ENCODE measurements at places on chromosomes 12 and 14.
A peak's percentile ranks its signal among the peaks of the same experiment; 100 is the strongest.

DNA sequence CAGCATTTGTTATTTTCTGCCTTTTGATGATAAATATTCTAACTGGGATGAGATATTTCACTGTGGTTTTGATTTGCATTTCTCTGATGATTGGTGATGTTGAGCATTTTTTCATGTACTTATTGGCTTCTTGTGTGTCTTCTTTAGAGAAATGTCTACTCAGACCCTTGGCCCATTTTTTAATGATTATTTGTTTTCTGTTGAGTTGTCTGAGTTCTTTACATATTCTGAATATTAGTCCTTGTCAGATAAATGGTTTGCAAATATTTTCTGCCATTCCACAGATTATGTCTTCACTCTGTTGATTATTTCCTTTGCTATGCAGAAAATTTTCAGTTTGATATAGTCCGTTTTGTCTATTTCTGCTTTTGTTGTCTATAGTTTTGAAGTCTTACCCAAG lies 317.0 kb downstream of the CEP128 start:
- no peak for DNase-seq

DNA sequence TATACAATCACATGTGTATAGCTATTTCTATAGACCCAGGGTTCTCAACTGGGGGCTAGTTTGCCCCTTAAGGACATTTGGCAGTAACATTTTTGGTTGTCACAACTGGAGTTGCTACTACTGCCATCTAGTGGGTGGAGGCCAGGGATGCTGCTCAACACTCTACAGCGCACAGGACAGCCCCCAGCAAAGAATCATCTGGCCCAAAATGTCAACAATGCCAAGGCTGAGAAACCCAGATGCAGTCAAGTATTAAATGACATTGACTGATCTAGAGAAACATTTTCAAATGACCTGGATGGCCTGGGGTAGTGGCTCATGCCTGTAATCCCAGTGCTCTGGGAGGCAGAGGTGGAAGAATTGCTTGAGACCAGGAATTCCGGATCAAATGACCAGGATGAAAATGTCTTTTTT lies 5.8 kb downstream of the WSB2 start:
- no peak for DNase-seq

DNA sequence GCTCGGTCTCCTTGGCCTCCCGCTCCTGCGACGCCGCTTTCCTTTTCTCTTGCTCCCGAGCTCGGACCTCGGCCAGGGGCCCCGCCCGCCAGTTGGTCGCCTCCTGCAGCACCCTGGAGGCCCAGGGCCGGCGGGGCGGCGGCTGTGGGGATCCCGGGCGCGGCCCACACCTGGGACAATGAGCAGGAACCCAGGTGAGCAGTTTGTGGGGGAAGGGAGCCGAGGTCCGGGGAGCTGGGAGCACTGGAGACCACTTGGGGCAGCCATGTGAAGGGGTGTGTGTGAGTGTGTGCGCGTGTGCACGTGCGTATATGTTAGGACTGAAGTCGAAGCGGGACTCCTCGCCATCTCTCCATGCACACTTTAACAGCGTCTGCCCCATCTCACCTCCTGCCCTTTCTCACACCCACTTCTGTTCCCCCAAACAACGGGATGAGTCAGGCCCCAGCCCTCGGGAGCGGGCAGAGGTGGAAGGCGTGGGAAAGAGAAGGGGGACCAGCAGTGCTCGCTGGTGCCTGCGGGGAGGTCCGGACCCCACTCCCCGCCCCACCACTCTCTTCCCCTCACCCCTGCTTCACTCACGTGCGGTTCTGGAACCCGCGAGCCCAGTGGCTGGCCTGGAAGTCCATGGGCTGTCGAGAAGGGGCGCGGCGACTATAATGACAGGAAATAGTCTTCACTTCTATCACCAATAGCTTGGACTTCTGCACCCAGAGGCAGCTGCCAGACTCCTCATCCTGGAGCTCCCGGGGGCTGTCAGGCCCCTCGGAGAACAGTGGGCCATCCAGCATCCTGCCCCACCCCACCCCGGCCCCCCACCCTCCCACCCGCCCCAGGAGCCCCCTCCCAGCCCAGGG lies 450 bp downstream of the DDN start:
- no peak for DNase-seq

DNA sequence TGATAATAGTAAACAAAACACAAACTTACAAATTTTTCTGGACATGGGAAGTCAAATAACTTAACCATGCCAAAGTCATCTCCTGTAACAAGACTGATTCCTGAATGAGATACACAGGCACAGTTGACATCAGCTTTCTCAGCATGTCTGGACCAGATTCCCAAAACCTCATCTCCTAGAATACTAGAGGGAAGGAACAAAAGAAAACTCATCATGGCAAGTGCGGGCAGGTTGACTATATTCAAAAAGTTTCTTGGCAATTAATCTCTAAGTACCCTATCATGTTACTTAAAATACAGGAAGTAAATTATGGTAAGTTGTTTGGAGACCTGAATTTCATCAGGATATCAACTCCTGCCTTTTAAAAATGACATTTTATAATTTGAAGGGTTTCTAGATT lies 53.9 kb downstream of the ZC3H14 start:
- no peak for DNase-seq

GRCh38 chr12:98449584-98449983 lies 65.8 kb upstream of the TMPO start:
- no peak for DNase-seq

GRCh38 chr14:59189091-59189785 lies 771 bp downstream of the DAAM1 start:
- DNase-seq, result peak; percentile 50

DNA sequence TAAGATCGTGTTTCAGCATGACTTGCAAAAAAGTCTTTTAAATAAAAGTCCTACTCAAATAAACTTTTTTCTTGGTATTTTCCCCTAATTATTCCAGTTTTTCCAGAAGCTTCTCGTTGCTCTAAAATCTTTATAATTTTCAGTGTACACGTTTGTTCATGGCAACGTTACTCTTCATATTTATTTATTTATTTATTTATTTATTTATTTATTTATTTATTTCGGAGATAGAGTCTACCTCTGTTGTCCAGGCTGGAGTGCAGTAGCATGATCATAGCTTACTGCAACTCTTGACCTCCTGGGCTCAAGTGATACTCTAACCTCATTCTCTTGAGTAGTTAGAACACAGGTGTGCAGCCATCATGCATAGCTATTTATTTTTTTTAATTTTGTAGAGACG lies 438.3 kb upstream of the MDGA2 start:
- no peak for DNase-seq

DNA sequence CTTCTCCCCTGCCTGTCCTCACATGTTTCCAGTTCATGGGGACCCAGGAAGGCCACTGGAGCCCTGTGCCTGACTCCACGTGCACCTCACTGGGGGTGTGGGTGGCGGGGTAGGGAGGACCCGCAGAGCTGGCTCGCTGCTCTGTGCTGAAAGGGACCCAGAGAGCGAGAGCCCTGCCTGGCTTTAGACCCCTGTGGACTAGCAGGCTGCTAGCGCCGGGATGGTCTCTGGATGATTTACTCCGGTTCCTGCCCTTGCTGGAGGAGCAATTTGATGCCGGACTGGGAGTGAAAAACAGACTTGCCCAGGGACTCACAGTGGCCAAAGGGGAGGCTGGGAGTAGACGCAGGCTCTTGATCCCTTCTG lies 49.0 kb downstream of the NTF3 start:
- DNase-seq, result no peak

GRCh38 chr14:90454041-90455000 lies 57.5 kb downstream of the CALM1 start:
- DNase-seq, result peak; percentile 79

GRCh38 chr12:20696181-20696905 lies 1.2 kb downstream of the SLCO1C1 start:
- DNase-seq, result peak; percentile 16

GRCh38 chr12:28583701-28584261 lies 393.5 kb downstream of the CCDC91 start:
- DNase-seq, result no peak

- no peak for DNase-seq
Observed at GRCh38 chr12:129753586-129753985, 150.2 kb downstream of the TMEM132D start.

DNA sequence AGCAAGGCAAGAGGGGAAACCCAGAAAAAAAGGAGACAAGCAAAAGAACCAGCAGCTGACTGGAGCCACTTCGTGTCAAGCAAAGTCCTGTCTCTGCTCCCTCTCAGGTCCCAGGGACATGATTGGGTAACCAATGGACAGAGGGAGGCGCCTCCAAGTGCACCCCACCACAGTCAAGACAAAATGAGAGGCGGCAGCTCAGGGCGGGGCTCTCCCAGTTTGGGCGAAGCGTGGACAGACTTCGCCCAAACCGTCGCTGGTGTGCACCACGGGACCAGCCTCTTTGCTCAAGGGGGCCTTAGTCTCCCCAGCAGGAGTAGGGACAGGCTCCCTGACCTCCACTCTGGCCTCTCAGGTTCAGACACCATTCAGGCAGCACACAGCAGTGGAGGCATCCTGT lies 1.5 kb upstream of the BEGAIN start:
- no peak for DNase-seq

GRCh38 chr12:130504110-130504839 lies 166.6 kb downstream of the PIWIL1 start:
- no peak for DNase-seq

- no peak for DNase-seq
Observed at GRCh38 chr14:72291908-72292688, 359.9 kb downstream of the RGS6 start.

- DNase-seq, result no peak
Observed at GRCh38 chr12:117603316-117604113, 242.1 kb upstream of the NOS1 start.

DNA sequence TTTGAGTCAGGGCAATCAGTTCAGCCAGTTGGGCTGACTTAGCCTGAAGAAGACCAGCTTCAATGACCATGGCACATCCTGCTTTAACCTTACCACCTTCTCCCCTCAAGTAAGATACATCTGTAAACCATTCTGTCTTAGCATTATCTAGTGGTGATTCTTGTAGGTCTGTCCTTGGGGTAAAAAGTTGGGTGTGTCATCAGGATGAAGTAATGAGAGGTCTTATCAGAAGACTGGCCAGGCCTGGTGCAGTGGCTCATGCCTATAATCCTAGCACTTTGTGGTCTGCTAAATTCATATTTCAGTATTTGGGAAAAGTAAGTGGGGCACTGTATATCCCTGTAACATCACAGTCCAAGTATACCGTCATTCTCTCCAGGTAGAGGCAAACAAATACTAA lies 19.1 kb downstream of the SINHCAF start:
- DNase-seq, result no peak

DNA sequence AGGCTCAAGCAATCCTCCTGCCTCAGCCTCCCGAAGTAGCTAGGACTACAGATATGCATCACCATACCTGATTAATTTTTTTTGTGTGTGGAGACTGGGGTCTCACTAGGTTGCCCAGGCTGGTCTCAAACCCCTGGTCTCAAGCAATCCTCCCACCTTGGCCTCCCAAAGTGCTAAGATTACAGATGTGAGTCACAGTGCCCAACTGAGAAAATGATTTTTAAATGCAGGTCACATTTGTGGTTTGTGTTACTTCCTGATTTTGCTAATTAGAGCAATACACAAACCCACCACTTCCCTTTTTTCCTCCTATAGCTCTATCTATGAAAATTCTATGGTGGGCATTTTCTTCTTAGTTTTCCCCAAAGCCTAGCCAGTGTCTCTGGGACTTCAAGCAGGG lies 45.5 kb upstream of the TMEM263 start:
- DNase-seq, result no peak

GRCh38 chr14:30159374-30159773 lies 231.7 kb upstream of the PRKD1 start:
- no peak for DNase-seq

DNA sequence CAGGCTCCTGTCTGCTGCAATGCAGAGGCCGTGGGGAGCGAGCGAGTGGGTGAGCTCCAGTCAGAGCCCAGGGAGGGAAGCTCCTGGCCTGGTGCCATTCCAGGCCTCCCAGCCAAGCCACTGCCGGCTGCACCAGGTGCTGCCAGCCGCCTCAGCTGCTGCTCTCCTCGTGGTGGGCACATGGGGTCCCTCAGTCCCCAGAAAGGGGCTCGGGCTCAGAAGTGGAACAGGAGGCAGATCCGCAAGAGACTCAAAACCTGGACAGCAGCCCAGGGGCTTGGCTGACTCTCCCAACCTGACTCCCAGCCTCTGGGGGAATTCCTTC lies 2.4 kb downstream of the ABCB9 start:
- peak; percentile 53 for DNase-seq

DNA sequence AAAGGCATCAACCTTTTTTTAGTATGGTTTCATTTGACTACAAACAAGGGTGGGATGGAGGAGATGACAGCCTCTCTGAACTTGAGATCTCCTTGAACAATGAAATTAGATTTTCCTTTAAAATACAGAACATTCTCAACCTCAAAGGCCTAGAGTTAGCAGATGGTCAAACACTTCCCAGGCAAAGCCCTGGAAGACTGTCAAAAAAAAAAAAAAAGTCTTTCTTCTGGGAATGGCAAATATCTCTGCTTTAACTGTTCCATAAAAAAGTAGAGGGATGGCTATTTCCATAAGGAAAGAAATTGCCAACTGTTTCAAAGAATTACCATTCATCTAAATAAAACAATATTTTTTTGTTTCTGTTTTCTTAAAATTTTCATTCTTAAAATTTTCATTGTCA lies 870.8 kb downstream of the GALC start:
- no peak for DNase-seq

- DNase-seq, result no peak
Observed at GRCh38 chr12:52657250-52657902, 5.4 kb upstream of the KRT2 start.

DNA sequence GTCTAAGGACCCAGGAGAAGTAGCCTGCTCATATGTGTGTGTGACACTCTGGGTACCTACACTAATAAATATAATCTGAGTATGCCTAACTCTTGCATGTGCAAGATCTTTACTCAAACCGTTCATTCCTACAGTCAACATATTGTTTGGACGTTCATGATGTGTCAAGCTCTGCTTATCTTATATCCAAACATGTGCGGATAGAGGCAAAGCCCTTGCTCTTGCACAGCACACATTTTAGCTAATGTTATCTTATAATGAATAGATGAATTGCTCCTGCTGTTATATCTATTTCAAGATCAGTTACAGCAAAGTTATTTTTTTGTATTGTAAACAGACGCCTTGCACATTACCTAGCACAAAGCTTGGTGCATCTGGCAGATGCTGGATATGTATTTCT lies 228.4 kb upstream of the FLRT2 start:
- DNase-seq, result no peak

- DNase-seq, result peak; percentile 8
Observed at GRCh38 chr12:57342207-57342691, 88.6 kb downstream of the R3HDM2 start.

DNA sequence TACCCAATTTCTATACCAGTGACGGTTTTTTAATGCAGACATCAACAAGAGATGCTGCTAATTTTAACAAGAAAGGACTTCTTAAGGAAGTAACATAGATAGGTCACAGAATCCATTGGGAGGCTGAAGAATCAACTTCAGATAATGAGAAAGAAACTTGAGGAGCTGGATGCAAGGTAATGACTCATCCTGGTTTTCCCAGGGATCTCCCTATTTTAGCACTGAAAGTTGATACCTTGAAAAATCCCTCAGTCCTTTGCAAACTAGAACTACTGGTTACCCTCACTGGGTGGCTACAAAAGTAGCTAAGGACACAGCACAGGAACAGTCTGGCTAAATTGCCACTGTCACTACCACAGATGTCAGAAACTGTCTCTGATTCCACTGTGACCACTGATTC lies 561.9 kb downstream of the FLRT2 start:
- no peak for DNase-seq
